A549 treated with CpdA at 1 μM for 4 hours (cell line): ENCODE measurements at places on chromosomes 12 and 14. TPM values are rescaled to one million over a fixed set of nuclear protein-coding genes. Genes with fewer than 3 reads are reported as not detected.

PRICKLE1 gene
- 0.85 to 1.8 TPM (median 0.99 TPM) in 5 replicates for total RNA-seq

C12orf54 gene
- not detected in 5 replicates for total RNA-seq

IFI27L1 gene
- total RNA-seq, result 14.6 to 20.2 TPM (median 19.0 TPM) in 5 replicates

RITA1 gene
- total RNA-seq, result 27.9 to 38.7 TPM (median 35.9 TPM) in 5 replicates

JAG2 gene
- 16.8 to 25.0 TPM (median 21.5 TPM) in 5 replicates for total RNA-seq

KRT71 gene
- total RNA-seq, result not detected in 5 replicates

GLT1D1 gene
- total RNA-seq, result not detected in 5 replicates

PLD4 gene
- total RNA-seq, result 0.13 to 0.39 TPM (median 0.21 TPM) in 5 replicates

PMCH gene
- 0.07 TPM in 1 of 5 replicates, not detected in the others for total RNA-seq

FSCB gene
- total RNA-seq, result not detected in 5 replicates

PLEKHD1 gene
- total RNA-seq, result 0.02 to 0.03 TPM in 2 of 5 replicates, not detected in the others

NRXN3 gene
- total RNA-seq, result 0.90 to 1.2 TPM (median 1.1 TPM) in 5 replicates

TAC3 gene
- total RNA-seq, result 0.18 to 0.31 TPM (median 0.24 TPM) in 3 of 5 replicates, not detected in the others

GALNT9 gene
- 3.6 to 8.2 TPM (median 7.1 TPM) in 5 replicates for total RNA-seq

COL2A1 gene
- total RNA-seq, result 0.02 to 0.15 TPM (median 0.08 TPM) in 3 of 5 replicates, not detected in the others

TAS2R19 gene
- total RNA-seq, result 0.08 to 0.27 TPM (median 0.16 TPM) in 3 of 5 replicates, not detected in the others

OR11G2 gene
- total RNA-seq, result not detected in 5 replicates

PLA2G1B gene
- total RNA-seq, result not detected in 5 replicates

CD69 gene
- not detected in 5 replicates for total RNA-seq

SELPLG gene
- total RNA-seq, result 0.44 to 1.1 TPM (median 1.0 TPM) in 5 replicates
